ENCODE measurements at places on chromosomes 11 and 22. TPM values are rescaled to one million over a fixed set of nuclear protein-coding genes. Genes with fewer than 3 reads are reported as not detected.
A peak's percentile ranks its signal among the peaks of the same experiment; 100 is the strongest.

The BAD gene
- 52.0 TPM for total RNA-seq

- DNase-seq = no peak
These were observed 480.5 kb downstream of the MIAT start for GRCh38 chr22:27137871-27138337.

The POTEH gene
- not detected for total RNA-seq

DNA sequence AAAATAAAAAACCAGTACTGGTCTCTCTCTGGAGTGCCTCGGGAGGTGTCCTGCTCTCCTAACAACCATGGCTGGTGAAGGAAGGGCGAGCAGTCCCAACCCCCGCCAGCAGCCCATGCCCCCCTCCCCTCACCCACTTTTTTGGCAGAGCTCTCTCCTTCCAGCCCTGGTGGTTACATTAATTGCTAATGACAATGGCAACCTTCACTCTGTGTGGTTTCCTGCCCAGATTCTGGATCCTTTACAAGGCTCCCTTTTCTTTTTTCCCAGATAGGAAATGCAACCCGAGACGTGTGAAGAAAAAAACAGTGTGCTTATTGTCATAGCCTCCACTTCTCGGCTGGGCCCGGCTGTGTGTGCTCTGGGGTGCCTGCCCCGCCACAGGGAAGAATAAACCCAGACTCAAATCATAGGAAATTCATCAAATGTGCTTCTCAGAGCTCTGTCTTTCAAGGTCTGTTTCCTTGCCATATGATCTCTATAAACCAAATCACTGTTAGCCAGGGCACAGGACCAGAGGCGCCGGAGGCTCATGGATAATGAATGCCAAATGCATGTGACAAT is 513.0 kb downstream of the SOX6 start:
- no peak for DNase-seq

GRCh38 chr11:44066732-44067141 is 667 bp downstream of the ACCS start:
- peak; percentile 63 for DNase-seq

DNA sequence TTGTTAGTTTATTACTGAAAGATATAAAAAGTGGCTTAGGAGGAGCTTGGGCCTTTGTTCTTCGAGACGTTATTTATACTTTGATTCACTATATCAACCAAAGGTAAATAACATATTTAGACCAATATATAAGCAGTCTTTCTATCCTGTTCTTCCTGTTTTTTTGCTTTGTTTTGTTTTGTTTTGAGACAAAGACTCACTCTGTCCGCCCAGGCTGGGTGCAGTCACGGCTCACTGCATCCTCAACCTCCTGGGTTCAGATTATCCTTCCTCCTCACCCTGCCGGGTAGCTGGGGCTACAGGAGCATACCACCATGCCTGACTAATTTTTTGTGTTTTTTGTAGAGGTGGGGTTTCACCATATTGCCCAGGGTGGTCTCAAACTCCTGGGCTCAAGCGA is 66.8 kb downstream of the ATM start:
- no peak for DNase-seq

DNA sequence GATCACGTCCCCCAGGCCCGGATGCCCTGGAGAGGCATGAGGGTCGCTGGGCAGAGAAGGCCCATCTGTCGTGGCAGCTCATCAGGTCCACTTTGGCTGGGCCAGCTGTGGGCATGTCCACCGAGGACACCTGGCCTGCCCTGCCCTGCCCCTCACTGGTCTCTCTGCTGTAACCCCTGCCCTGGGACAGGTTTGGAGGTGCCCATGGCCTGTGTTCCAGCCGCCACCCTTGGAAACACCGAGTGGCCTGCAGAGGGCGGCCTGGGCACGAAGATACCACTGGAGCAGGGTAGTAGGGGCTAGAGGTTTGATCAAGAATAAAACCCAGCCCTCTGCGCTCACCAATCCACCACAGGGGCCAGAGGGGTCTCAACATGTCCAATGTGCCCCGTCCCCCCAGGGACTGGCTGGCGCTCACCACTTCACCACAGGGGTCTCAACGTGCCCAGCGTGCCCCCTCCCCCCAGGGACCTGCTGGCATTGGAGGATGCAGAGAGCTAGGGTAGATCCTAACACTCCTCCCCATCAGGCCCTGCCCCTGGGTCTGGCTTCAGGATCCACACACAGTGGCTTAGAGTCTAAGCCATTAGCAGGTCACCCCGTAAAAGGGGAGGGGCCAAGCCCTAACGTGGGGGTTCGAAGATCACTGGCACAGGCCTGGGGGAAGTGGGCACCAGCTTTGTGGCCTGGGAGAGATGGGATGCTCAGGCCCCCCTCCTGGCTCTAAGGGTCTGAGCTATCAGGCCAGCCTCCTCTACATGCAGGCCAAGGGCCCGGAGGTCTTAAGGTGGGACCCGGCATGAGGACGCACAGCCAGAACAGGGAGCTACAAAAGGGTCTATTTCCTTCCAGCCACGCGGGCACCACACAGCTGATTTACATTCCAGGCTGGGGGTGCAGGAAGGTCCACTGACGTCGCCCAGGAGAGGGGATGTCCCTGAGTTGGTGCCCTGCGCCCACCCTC is 1.3 kb upstream of the HDAC10 start:
- DNase-seq = peak; percentile 80

Measured in hepatocyte (in vitro differentiated cells).